ENCODE measurements at places on chromosomes 2 and 18.

GRCh38 chr2:209579230-209579749 is 155.4 kb downstream of the MAP2 start:
- DNase-seq: no peak

DNA sequence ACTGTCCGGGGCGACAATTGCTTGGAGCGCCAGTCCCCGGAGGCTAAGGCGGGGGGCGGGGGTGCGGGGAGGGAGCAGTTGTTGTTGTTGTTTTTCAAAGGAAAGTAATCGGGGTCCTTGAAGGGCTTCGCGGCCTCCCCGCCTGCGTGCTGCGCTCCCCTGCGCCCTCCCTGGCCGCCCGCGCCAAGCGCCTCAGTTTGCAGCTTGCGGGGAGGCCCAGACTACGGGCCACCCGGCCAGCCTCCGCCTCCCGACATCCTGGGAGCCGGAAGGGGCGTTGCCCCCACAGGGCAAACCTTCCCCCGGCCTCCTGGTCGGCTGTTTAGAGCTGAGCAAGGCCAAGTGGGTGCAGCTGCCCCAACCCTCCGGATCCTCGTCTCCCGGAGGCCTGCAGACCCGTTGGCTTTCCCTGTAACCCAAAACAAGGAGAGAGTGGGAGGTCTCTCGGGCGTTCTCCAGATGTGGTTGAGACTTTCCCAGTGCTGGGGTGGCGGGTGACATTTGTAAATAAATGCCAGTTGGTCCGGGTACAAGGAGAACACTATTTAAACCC is 3.7 kb upstream of the SIX3 start:
- no peak for DNase-seq

GRCh38 chr2:30254685-30255001 is 23.3 kb downstream of the LBH start:
- no peak for DNase-seq

DNA sequence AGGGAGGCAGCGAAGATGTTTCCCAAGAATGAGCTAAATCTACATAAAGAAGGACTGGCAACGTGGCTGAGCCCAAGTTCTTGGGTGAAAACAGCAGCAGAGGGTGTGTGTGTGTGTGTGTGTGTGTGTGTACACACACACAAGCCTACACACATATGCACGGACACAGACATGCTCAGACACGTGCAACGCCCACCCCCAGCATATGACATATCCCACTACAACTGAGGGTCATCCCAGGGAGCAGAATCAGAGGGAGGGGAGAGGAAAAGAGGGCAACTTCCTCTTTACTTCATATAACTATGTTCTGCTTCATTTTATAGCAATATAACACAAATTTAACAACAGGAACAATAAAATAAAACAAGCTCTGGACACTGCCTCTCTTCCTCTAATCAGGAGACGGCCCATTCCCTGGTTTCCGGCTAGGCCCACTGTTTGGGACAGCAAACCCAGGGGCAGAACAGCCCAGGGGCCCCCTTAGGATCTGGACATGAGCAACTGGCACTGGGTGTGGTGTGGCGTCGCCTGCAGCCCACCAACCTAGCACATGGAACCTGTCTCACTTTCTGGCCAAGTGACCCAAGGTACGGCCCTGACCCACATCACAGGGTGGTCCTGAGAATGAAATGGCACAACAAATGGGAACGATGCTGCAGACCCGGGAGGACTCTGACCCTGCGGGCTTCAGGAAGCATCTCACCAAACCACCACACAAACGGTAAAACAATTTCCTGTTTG is 25.0 kb downstream of the FAM178B start:
- DNase-seq: no peak

GRCh38 chr2:63780518-63781155 is 61.1 kb upstream of the UGP2 start:
- DNase-seq: no peak

Measured in omental fat pad (tissue), 4 donors.